ENCODE measurements at places on chromosomes 2 and 18.

- no peak for DNase-seq
These were observed 590.7 kb downstream of the ADCYAP1 start for GRCh38 chr18:1495387-1495786.

DNA sequence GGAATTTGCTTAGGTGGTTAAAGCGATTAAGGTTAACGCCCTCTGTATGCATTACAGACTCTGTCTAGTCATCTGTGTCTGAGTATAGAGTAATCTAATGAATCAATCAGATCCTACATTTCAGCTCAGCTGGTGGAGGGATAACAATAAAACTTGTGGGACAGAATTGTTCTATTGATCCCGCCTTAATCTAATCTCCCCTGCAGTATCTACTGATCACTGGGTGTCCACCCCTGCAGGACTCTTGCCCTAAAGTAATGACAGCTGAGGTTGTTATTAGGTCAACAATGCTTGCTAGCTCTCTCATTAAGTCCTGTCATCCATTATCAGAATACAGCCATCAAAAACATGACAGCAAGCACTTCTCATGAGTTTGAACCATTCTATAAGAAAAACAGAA is 462.6 kb upstream of the TMEFF2 start:
- no peak for DNase-seq

DNA sequence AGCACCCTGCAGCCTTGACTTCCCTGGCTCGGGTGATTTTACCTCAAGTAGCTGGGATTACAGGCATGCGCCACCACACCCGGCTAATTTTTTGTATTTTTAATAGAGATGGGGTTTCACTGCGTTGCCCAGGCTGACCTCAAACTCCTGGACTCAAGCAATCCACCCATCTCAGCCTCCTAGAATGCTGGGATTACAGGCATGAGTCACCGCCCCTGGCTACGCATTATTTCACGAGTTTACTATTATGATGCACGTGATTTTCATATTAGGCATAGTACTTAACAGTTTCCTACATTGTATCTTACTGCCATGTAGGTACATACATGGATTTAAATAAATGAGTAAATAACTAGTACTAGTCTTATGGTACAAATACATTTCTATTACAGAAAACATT is 4.4 kb downstream of the DYNC2LI1 start:
- DNase-seq, result no peak

- DNase-seq, result no peak
These were observed 1253.5 kb upstream of the CDH2 start for GRCh38 chr18:29430416-29430815.

DNA sequence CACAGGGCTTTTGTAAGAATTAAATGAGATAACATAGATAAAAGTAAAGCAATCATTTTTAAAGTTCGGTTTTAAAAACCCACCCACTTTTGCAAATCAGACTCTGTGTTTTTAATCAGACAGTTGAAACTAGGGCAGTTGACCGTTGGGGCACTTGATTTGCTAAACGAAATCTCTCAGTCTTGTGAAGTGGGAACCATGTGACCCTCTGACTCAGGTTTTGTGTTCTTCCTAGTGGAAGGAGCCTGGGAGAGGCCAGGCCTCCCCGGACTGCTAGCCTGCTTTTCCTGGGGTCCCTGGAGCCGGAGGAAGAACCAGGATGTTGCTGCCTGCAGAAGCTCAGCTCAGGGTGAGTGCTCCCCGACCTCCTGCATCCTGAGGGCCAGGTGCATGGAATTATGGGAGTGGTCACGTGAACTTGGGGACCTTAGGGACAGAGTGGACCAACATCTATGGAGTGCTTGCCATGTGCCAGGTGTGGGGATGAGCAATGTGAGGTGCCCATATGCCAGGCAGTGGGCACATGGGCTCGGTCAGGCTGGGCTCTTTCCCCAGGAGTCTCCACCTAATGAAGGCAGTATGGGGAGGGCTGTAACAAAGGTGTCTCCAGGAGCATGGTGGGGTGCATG is 3.9 kb downstream of the C2orf72 start:
- no peak for DNase-seq

DNA sequence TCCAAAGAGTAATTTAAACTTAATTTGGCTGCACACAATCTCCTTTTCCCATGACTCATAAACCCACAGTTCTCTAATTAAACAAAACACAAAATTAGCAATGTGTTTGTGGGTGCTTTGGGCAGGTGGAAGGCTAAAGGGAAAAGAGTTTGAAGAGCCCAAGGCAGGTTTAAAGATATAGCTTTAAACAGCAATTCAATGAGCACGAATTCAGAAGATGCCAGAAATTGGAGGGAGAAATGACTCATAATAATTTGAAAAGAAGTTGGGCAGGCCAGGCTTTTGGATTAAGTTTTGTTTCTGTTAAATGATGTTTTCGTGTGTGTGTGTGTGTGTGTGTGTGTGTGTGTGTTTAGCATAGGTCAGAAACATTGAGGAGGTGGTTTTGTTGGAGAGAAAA is 594.8 kb upstream of the ZEB2 start:
- DNase-seq, result no peak

GRCh38 chr2:31324016-31324633 is 90.2 kb downstream of the EHD3 start:
- no peak for DNase-seq

DNA sequence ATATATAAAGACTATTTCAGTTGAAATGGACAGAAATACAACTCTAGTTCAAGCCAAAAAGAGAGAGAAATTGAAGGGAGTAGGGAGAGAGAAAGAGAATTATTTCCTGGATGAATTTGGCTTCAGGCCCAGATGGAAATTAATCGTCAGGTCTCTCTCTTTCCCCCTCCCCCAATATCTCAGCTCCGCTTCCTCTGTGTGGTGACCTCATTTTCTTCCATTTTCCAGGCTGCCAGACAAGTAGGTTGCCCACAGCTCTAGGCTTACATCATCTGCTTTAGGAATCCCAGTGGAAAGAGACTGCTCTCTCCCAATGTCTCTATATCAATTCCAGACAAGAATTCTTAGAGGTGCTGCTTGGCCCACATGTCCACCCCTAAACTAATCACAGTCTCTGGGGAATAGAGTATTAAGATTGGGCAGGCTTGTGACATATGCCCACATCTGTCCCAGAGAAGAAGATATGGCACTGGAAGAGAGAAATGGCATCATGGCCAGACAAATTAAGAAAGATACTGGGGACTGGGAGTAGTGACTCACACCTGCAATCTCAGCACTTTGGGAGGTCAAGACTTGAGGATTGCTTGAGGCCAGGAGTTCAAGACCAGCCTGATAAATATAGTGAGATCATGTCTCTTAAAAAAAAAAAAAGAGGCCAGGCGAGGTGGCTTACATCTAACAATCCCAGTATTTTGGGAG is 37.2 kb upstream of the CFAP36 start:
- no peak for DNase-seq

- DNase-seq, result no peak
These were observed 27.9 kb upstream of the PAIP2B start for GRCh38 chr2:71254776-71255175.

GRCh38 chr2:226693521-226693920 is 106.1 kb downstream of the IRS1 start:
- no peak for DNase-seq

- DNase-seq, result no peak
These were observed 13.0 kb downstream of the XDH start for GRCh38 chr2:31401580-31401979.

GRCh38 chr2:149156971-149157740 is 118.7 kb downstream of the LYPD6B start:
- no peak for DNase-seq

GRCh38 chr2:32248299-32248698 is 16.4 kb downstream of the NLRC4 start:
- no peak for DNase-seq

DNA sequence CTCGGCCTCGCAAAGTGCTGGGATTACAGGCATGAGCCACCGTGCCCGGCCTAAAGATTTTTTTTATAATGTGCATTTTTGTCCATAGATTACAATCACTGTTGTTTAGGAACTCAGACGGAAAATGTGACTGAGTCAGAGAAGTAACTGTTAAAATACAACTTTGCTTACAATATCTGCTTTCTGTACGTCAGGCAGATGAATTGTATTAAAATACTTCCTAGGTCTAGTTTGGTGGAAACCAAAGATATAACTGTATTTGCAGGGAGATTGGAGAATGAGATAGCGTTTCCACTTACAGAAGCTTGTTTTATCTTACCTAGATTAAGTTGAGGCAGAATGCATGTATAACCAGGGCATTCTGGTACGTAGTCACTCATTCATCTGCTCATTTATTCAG is 36.7 kb downstream of the ASAP2 start:
- DNase-seq, result no peak

DNA sequence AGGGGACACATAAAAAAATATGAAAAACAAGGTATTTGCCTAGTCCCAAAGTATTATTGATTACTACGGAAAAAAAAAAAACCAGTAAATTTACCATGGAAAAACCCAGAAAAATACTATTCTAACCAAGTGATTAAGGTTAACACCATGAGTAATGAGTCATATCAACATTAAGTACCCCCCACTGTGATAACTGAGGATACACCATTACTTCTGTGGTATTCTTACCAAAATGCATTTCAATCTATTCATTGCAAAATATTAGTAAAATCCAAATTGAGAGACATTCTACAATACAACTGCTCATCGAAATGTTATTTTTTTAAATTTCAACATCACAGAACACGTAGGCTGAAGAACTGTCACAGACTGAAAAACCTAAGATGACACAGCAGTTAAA is 669.8 kb downstream of the ZEB2 start:
- DNase-seq, result no peak

- DNase-seq, result no peak
These were observed 41.4 kb downstream of the KLHL29 start for GRCh38 chr2:23426263-23426905.

GRCh38 chr18:71456206-71456605 is 1087.9 kb downstream of the CBLN2 start:
- DNase-seq, result no peak

DNA sequence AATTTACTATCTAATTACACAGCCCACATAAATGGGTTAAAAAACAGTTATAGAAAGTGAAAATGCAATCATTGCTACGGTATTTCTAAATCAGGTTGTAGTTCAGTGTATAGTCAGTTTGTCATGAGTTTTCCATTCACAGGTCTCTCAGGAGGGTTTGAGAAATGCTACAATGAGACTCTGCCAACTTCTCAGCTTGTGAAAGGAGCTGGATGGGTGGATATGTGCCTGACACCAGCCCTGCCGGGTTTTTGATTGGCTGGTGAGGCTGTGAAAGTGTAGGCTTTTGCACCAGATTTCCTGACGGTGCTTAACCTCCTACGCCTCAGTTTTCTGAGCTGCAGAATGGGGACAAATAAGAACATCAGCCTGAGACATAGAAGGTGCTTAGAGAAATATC is 102.6 kb upstream of the SMIM21 start:
- no peak for DNase-seq

DNA sequence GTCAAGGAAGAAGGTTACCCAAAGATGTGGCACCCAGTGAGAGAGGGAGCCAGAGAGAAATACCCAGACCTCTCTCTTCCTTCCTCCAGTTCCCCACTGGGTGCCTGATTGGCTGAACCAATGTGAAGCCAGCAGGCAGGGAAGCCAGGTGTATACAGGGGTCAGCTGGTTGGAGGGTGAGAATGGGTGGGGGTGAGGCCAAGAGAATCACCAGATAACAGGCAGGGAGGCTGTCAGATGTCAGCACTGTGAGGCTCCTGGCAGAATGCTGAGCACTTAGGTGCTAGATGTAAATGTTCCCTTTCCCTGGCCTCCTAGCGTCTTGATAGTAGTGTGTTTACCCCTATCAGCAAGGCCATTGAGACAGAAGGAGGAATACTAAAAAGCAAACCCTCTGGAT is 104.0 kb upstream of the MGAT5 start:
- no peak for DNase-seq

GRCh38 chr2:96083064-96083939 is 33.1 kb downstream of the ADRA2B start:
- DNase-seq, result no peak

DNA sequence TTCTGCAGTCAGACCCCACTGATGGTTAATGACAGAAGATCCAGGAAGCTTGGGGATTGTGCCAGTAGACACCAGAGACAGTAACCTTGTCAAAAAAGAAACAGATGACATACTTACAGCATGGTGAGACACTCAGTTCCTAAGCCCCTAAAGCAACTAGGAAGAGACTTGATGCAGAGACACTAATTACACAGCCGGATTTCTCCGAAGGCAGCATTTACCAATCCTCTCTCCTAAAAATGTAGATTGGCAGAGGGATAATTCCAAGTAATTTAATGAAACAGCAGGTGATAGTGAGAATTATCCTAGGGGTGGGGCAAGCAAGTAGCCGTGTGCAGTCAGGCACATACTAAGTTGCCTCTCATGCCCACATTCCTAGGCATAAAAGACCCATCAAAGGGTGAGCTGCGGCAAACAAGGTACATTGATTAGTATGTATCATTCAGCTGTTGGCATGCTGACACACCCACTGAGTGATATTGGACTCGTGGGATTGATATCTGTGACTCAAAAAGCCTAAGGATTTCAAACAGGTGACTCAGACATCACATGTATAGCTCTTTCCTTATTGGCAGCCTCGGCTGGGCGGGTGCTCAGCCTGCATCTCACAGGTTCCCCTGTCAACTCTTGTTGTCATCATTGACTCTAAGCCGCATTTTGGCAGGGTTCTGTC is 296.7 kb upstream of the ATP5MC3 start:
- no peak for DNase-seq

DNA sequence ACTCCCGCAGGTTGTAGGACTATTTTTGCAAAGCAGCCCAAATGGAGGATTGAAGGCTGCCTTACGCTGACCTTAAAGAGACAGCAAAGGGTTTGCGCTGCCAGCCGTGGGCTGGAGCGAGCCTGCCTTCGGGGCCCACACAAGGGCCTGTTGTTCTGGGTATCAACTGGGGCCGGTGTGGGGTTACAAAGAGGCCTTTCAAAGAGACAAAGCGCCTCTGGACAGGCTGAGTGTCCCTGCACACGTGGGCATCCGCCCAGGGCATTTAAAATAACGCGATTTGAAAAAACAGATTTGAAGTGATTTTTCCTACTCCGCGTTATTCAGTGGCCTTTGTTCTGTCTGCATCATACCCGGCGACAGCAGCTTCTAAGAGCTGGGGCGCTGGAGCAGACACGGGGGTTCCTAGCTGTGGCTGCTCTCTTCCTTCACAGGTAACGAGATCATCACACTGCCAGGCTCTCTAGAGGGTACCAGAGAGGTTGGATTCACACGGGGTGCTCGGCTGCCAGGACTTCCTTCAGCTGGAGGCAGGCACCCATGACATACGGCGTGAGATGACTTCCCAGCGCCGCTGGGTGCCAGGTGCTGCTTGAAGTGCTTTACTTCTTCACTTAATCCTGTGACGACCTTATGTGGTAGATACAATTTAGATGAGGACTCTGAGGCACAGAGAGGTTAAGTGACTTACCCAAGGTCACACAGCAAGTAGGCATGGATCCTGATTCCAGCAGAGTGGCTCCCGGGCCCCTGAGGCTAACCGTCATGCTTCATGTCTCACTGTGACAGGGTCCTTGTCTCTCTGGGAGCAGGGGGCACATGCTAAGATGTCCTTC is 32.2 kb downstream of the MAL start:
- no peak for DNase-seq

GRCh38 chr2:128638341-128639119 is 319.9 kb upstream of the HS6ST1 start:
- no peak for DNase-seq
